Stimulated activated CD4-positive, alpha-beta T cell treated with anti-CD3 and anti-CD28 coated beads, Interleukin-1b, Interleukin-23, amount 100 ng/mL, for 24 hours (primary cell): ENCODE measurements at places on chromosomes 7 and 10.

DNA sequence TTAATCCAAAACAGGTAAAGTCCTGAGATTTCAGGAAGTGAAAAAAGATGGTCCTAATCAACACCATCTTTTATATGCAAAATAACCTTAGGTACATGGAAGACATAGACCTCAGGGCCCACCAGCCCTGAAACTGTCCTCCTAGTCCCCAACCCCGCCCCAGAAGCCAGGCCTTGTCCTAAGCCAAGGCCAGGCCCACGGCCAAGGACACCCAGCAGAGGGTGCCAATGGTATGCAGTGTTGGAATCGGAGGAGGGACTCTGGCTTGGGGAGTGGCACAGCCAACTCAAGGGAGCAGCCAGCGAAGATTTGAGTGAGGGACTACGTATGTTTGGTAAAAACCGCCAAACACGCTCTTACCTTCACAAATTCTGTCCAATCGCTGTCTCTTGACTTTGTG lies 96.7 kb downstream of the ZRANB1 start:
- no peak for DNase-seq

GRCh38 chr10:60399328-60399727 lies 9.7 kb upstream of the ANK3 start:
- DNase-seq, result no peak

DNA sequence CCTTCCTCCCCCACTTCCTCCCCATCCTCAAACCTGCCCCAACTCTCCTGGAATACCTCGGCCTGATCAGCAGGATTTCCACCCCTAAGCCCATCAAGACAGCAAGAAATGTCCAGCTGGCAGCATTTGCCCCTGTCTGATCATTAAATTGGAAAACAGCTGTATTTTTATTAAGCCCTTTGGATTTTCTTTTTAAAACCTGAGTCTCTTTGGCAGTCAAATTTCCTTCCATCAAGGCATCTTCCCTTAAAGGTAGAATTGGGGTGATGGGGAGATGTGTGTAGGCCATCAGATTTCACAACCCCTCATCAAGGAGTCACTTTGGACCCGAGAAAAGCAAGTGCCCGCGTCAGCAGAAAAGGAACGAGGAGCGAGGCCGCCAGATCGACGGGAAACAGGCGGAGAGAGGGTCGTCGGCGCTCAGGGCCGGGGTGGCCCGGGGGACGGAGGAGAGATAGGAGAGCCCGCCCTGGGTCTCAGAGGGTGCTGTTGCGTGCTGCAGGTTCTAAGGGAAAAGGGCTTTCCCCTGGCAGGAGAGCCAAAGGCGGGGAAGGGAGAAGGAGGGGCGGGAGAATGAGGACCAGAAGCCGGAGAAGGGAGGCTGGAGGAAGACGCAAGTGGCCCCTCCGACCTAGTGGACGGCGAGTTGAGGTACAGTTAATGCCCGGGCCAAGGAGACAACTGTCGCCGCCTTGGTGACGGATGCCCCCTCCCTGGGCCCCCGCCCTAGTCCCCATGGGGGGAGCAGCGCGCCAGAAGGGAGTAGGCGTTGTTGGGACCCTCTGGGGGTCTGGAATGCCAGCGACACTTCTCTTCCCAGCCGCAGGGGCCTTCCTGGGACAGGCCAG lies 11.5 kb upstream of the GATA3 start:
- no peak for DNase-seq

DNA sequence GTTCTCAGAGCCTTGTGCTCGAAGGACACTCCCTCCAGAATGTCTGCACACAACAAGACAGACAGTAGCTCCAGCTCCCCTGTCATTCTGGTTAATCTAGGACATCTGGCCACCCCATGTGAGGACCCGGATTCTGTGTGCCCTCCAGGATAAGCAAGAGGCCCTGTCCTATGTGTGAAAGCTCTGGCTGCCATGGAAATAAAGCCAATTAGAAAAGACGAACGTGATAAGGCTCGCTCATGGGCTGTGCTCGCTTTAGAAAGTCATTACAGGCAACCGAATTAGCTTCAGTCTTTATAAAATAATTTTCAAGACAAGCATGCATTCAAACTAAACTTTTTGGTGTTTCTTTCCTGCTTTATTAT lies 263.4 kb downstream of the INHBA start:
- DNase-seq, result no peak

DNA sequence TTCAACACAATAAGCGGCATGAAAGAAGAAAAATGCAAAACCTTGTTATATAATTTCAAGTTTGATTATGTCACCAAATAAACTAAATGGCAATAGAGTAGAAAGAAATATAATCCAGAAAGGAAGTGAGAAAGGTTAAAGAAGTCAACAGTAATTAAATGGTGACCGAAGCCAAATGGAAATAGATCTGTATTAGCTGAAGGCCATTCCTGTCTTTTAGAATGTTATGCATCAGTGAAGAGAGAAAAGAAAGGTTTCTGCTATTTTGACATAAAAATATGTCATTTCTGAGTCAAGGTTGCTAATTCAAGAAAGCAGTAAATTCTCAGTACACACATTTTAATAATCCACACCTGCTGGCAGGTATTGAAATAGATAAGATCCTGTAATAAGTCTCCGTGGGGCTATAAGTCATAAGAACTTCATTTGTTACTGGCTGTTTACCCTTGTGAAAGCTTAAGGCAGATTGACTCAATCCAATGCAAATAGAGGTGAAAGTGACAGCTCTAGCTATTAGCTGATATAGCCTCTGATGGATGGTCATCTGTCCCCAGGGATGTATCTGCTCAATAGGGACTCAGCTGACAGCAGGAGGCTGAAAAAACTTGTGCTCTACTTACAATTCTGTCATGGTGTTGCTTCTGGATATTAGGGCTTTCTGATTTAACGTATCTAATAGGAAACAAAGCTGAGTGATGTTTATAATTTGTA lies 152.1 kb downstream of the FZD1 start:
- DNase-seq, result no peak

- DNase-seq, result no peak
Measured at GRCh38 chr10:132064771-132065437, 842 bp upstream of the JAKMIP3 start.

DNA sequence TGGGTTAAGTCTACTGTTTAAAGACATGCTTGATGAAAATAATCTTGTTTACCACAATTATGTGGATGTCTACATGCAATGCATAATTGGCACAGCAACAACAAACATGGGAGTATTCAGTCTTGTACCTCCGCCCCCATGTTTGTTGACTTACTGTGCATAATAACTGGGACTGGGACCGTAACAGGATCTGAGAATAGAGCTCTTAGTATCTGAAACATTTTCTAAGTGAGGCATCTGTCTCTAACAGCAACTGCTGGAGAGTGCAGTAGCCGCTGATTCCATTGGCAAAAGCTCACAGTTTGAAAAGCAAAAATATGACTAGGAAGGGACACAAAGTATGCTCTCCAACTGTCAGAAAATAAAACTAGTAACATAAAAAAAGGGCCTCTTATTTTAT lies 61.6 kb downstream of the ENO4 start:
- DNase-seq, result no peak

DNA sequence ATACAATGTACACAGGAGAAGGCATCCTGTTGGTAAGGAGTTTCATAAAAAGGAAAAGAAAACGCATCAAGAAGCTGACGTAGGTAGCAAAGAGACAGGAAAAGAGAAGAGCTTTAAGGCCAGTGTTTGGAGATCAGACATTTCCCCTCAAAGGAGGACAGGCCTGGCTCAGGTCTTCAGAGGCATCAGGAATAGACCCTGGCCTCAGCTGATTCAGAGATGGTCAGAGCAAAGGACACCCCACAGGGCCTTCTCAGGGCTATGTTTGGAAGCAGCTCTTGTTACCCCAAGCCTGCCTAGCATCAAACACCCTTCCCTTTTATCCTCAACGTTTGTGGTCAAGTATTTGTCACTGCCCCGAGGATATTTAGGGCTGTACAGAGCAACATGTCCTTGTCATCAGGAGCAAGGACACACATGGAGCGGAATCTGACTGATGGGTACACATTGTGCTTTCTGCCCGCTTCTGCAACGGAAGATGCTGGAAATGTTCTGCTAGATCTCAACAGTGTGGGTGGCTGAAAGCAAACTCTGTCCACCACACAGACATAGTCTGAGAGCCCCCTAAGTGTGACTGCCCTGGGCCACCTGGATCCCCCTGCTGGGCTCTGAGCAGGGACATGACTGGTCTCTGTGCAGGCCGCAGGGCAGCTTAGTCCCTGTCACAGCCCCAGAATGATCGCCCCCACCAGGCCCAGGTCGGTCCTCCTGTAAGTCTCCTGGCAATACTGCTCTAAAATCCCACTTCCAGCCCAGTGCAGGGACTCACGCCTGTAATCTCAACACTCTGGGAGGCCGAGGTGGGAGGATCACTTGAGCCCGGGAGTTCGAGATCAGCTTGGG lies 1.0 kb upstream of the ZDHHC4 start:
- DNase-seq, result no peak

- DNase-seq, result no peak
Measured at GRCh38 chr10:45418417-45418848, 44.4 kb downstream of the ALOX5 start.

- no peak for DNase-seq
Measured at GRCh38 chr7:54394834-54395233, 147.3 kb upstream of the VSTM2A start.

GRCh38 chr7:139725077-139725476 lies 52.7 kb downstream of the HIPK2 start:
- no peak for DNase-seq

GRCh38 chr7:69398986-69399385 lies 199.3 kb upstream of the AUTS2 start:
- DNase-seq, result no peak

- DNase-seq, result no peak
Measured at GRCh38 chr7:9603291-9603690, 1169.9 kb downstream of the NXPH1 start.

DNA sequence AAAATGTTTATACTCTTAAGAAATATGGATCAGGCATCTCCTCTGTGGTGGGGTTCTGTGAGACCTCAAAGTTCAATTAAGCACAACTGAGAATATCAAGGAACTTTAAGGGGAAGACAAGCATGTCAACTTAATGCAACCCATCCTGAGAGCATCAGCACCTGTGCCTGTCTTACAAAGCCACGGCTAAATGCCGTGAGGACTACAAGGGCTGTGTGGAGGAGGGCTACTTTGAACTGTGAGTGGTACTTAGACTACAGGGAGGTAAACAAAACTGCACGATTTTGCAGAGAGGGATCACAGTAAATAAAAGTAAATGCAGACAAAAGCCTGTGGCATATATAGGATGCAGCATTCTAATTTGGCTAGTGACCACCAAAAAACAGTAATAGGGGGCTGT lies 139.1 kb downstream of the ATE1 start:
- DNase-seq, result no peak

GRCh38 chr7:38600741-38601140 lies 30.4 kb downstream of the AMPH start:
- no peak for DNase-seq

- DNase-seq, result no peak
Measured at GRCh38 chr10:132488231-132488821, 49.3 kb upstream of the INPP5A start.

DNA sequence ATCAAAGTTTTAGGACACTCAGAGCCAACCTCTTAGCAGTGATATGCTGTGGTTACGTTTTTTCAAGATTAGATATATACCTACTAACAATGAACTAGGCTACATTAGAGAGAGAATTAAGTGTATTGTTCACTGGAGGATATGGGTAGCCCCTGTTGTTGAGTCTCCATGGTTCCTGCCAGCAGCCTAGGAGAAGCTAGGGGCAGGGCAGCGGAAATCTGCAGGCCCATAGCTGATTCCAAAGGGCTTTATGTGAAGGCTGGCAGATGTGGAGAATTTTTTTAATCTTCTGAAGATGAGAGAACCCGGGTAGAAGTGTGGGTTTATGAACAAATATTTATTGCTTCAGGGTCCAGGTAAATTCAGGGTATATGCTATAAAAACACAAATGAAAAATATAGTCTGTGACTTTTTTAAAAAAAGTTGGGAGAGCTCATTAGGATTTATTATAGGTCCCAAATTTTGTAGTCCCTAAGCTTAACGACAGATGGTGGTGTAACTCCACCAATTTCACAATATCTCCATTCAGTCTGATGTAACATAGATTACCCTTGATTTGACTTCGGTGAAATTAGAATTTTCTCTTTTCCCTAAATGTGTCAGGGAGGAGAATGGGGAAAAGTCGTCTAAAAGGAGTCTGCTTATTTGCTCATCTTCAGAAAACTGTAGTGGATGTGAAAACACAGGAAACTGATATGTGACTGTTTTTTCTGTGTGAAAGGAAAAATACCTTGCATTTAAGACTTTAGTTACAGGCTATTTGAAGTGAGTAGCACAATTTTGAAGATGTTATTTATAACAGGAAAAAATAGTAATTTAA lies 163.0 kb upstream of the PPP1R3A start:
- no peak for DNase-seq

DNA sequence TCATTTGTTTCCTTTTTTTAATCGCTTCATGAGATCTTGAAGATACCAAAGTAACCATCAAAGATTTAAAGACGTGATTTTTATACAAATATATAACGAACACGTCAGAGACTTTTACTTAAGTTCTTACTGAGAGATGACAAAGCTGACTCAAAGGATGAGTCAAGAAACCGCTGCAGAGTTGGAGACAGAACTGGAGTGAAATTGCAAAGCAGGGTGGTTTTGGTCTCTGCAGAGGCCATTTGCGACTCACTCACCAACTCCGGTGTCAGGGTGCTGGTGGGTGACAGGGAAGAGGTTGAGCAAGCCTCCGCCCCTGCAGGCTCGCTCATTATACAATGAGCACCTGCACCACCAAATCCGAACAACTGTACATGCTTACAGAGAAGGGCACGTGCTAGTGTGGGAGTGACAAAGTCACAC lies 75.2 kb downstream of the DNAJB6 start:
- peak; percentile 34 for DNase-seq
